ENCODE measurements at places on chromosomes 5 and 9. TPM values are rescaled to one million over a fixed set of nuclear protein-coding genes. Genes with fewer than 3 reads are reported as not detected.

Gene PITX1
- 2.9 TPM for total RNA-seq

Gene ANKRD31
- total RNA-seq: under 0.01 TPM

Gene HACD4
- 4.4 TPM for total RNA-seq

Gene PCDHGA2
- total RNA-seq: 0.50 TPM

Gene HMCN2
- not detected for total RNA-seq

Gene HTR4
- not detected for total RNA-seq

Gene ITGA1
- 12.9 TPM for total RNA-seq

Gene ANKRD20A1
- not detected for total RNA-seq

Gene SLC25A48
- total RNA-seq: not detected

Gene ZNF367
- total RNA-seq: 3.9 TPM

Gene IL9
- total RNA-seq: not detected

Gene ORM2
- total RNA-seq: not detected

Gene MSMP
- total RNA-seq: not detected

Gene PCDHGA1
- total RNA-seq: under 0.01 TPM

Gene PCDHA9
- total RNA-seq: not detected

Gene OTP
- total RNA-seq: not detected

Gene HAPLN1
- 2.7 TPM for total RNA-seq

Gene SLC22A5
- total RNA-seq: 4.6 TPM

Gene WNK2
- total RNA-seq: not detected

Gene SLC4A9
- total RNA-seq: not detected

Gene ZDHHC11
- 0.34 TPM for total RNA-seq

Gene TLX3
- total RNA-seq: not detected

Gene TXNDC8
- not detected for total RNA-seq

Gene LYRM7
- total RNA-seq: 5.2 TPM

Gene ALG2
- 26.6 TPM for total RNA-seq

Gene ZBTB5
- 4.7 TPM for total RNA-seq

Gene DAB2IP
- 10.1 TPM for total RNA-seq

Gene TAL2
- not detected for total RNA-seq
